DMS153 (cell line): ENCODE measurements at places on chromosomes 3 and 15.

DNA sequence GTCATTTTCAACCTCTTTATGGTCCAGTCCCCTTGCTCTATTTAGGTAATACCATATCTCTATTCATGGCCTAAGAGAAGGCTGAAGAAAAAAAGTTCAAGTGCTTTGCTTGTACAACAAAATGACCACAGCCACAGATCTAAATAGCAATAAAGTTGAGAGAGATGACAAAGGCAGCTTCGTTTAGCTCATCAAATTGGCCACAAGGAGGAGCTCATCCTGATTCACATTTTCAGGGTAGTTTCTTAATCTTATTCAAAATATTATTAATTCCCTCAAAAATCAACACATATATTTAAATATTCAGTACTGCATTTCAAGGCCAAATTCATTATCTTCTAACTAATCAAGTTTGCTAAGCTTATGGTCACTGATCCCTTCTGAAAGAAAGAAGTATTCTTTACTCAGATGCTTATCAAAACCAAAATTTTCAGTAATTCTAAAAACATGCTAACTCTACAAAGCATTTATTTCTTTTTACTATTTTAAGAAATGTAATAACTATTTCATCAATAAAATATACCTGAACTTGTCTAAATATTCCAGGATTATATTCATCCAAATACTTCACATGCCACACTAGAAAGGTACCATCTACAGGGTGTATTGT is 85.5 kb downstream of the DMXL2 start:
- DNase-seq = no peak

- DNase-seq = no peak
Measured at GRCh38 chr15:41465822-41466421, 27.8 kb upstream of the ITPKA start.

- no peak for DNase-seq
Measured at GRCh38 chr15:45611305-45611704, 23.5 kb upstream of the SQOR start.

DNA sequence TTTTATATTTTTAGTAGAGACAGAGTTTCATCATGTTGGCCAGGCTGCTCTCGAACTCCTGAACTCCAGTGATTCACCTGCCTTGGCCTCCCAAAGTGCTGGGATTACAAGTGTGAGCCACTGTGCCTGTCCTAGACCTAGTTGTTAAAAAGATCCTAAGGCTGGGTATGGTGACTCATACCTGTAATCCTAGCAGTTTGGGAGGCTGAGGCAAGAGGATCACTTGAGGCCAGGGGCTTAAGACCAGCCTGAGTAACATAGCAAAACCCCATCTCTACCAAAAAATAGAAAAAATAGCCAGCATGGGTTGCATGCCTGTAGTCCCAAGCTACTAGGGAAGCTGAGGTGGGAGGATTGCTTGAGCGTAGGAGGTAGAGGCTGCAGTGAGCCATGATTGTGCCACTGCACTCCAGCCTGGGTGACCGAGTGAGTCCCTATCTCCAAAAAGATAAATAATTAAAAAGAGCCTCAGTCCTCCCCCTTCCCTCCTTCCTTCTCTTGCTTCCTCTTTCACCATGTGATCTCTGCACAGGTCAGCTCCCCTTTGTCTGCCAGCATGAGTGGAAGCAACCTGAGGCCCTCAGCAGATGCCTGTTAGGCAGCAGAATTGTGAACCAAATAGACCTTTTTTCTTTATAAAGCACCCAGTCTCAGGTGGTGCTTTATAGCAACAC is 9.8 kb upstream of the FNDC3B start:
- DNase-seq = no peak

DNA sequence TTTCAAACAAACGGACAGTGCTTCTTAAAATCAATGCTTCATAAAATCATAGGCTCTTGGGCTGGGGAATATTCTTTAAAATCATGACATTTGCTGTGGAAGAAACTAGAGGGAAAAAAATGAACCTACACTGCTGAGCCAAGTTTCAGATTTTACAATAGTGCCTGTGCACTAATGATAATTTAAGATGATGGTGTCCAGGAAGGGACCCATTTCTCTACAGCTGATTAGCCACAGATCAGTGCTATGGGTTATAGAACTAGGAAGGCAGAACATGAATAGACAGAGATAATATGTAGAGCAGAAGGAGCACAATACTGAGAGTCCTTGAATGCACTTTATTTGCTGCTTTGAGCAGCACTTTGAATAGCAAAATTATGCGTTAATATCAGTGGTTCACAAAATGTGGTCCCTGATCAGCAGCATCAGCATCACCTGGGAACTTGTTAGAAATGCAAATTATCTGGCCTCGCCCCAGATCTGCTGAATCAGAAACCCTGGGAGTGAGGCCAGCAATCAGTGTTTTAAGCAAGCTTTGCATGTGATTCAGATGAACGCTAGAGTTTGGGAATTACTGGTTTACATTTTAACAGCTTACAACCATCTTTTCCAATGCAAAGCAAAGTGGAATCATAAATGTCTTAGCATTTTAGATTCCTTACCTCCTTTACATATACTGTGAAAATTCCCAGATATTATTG is 135.8 kb upstream of the ANKRD28 start:
- no peak for DNase-seq
